ENCODE measurements at places on chromosomes 4 and X.
A peak's percentile ranks its signal among the peaks of the same experiment; 100 is the strongest.

- no peak for DNase-seq
These were observed 212.9 kb upstream of the GRID2 start for GRCh38 chr4:92090887-92091286.

DNA sequence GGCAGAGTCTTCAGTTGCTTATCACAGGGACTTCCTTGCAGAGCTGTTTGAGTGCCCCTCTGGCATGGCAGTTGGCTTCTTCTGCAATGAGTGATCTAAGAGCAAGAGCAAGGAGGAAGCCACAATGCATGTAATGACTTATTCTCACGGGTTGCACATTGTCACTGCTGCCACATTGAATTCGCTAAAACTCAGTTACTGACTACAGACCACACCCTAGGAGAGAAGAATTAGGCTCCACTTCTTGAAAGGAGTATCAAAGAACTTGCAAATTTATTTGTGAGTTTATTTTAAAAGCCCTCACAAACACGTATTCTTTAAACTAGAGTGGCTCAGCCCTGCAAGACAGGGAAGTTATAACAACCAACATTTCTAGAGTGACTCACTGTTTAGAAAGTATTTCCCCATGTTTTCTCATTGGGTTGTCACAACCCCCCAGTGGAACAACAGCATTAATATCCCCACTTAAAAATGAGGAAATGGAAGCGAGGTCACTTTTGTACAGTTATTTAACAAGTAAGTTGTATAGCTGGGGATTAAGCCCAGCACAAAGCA is 32.4 kb upstream of the RBPJ start:
- DNase-seq = no peak

DNA sequence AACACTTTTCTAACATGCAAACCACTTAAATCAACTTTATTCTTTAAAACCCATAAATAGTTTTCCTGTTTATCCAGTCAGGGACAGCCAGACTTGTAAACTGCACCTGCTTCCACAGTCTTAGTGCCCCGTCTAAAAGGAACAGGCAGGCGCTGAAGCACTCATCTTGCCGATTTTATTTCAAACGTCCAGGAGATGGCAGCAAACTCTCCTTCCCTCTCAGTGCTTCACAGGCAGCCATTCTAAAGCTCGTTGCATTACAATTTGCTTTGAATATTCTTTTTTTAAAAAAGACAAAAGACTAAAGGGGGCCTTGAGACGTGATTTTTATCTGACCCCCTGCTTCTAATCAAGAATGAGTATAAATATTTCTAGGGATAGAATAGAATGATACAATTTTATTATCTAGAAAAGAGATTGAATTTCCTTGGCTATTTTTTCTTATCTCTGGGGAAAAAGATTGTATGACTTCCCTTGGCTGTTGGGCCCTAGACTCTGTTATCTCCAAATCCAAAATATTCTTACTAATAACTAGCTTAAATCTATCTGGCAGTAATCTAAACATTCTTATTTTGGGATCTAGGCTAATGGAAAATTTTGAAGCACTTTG is 93.6 kb upstream of the MYOZ2 start:
- peak; percentile 89 for DNase-seq

DNA sequence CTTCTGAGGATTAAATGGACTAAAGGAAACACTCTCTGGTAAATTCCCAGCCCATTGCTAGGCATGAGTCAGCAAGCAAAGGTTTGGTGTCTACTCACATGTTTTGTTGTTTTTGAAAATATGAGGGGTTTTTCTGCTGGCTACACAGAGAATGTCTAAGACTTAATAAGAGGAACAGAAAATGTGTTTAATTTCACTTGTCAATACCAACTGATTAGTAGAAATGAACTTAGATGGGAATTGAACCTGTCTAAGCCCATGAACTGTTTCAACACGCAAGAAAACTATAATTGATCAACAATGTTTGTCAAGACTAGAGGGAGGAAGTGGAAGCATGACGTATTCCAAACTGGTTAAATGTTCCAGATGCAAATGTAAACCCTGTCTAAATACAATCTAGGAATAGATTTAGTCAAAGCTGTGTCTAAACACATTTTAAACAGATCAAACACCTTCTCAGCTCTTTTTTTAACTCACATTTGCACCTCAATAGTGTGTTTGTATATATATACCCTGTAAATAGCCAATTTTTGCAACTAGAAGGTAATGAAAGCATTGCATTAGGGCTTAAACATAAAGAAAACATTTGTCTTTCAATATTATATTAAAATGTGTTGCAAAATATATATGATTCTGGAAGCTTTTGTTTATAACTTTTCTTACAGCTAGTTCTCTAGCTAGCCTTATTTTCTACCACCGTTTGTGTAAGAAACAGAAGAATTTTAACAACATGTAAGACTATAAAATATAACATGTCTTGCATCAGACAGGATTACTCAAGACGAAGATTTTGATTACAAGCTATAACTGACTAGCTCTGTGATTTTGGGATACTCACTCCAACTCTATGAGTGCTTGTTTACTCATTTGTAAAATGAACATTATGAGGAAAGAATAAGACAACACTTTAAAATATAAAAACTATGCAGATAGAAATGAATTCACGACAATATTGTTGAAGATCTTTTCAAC is 607.8 kb downstream of the FSTL5 start:
- DNase-seq = no peak

GRCh38 chrX:54495814-54496516 is at the start of gene FGD1:
FGD1 (minus strand) TSS chrX:54496234; CDS start chrX:54495432, 802 bp downstream.
- DNase-seq = peak; percentile 79

DNA sequence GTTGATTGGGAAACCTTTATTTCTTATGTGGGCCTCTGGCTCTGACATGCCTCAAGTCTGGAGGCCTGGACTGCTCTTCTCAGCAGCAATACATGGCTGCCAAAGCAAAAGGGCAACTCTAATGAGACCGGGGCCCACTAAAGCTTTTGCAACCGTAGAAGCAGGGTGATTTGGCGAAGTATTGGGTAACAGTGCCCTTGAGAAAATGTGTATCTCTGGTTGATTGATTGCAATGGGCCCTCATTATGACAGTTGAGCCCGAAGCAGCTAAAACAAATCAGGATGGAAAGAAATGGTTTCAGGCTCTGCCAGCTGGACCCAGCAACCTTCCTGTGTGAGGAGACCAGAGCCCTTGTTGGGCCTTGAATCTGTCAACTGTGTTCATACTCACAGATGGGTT is 73.4 kb downstream of the CLCN4 start:
- DNase-seq = no peak

DNA sequence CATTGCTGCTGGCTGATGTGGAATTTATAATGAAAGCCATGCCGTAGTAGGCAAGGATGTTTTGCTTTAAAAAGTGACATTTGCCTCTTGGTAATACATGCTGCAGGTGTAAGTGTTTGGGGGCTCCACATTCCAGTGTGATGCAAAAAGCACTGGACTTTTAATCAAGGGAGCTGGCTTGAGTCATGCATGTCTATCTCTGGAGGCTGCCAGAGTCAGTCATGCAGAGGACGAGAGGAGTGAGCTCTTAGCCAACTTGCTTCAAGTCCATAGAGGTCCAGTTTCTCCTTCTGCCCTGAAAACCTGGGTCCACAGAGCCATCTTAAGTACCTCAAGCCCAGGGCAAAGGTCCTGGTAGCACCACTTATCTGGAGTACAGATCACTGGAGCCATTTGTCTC is 11.6 kb upstream of the CXCL13 start:
- no peak for DNase-seq

- peak; percentile 93 for DNase-seq
These were observed 24.4 kb downstream of the UCHL1 start for GRCh38 chr4:41281038-41281634.

- DNase-seq = no peak
These were observed 446.9 kb downstream of the BCOR start for GRCh38 chrX:39650768-39651347.

All from GM23338 (cell line).